ENCODE measurements at places on chromosomes 12 and 14.

DNA sequence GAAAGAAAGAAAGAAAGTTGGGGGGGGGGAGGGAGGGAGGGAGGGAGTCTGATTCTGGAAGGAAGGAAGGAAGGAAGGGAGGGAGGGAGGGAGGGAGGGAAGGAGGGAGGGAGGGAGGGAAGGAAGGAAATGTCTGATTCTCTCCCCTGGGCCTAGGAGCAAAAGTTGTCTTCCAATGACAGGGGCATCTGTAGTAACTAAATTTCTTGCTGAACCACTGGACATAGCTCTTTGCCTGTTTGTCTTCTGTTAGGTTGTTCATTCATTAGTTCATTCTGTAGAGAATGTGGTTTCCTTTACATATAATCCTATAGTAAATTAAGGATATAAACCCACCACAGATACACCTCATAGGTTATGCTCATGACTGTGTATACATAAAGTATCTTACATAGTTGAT is 59.9 kb downstream of the GPR68 start:
- DNase-seq: no peak

GRCh38 chr12:25825446-25825845 is 133.0 kb upstream of the RASSF8 start:
- no peak for DNase-seq

GRCh38 chr14:25537846-25538455 is 488.0 kb upstream of the STXBP6 start:
- no peak for DNase-seq

- DNase-seq: no peak
Measured at GRCh38 chr14:105838591-105839424, 312.4 kb downstream of the TMEM121 start.

GRCh38 chr12:3313066-3313465 is 177.9 kb upstream of the PRMT8 start:
- DNase-seq: peak; percentile 62

GRCh38 chr12:107798580-107798979 is 24.1 kb downstream of the ASCL4 start:
- no peak for DNase-seq

GRCh38 chr14:102863381-102863780 is 59.1 kb upstream of the AMN start:
- DNase-seq: no peak

GRCh38 chr14:55915456-55915855 is 202.8 kb upstream of the PELI2 start:
- DNase-seq: no peak

DNA sequence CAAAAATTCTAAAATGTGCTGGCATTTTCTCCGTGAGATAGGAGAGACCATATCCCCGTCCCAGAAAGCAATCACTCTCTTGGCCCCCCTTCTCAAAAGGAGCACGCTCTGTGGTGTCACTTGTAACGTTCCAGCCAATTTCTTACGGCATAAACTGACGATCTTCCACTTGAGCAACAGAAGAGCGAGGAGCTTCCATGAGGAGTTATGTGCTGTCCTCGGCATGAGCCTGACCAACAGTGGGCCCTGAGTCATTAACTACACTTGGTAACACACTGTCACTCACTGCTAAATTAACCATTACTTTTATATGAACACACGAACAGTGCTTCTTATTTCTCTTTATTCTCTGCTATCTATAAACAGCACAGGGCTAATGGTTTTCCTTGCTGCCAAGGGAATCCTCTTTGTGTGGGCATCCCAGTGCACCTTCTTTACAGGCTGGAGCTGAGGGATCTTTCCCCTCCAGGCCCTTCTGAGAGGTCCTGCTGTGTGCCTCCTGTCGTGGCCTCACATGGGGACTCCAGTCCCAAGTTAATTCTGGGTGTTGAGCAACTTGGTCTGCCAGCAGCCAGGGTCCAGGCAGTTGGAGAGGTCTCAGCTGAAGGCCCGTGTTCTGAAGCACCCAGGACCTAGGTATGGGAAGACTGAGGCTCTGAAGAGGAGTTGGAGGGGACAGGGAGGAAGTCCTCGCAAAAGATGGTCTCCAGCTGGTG is 9.4 kb downstream of the SLC6A13 start:
- DNase-seq: no peak

- no peak for DNase-seq
Measured at GRCh38 chr12:113470871-113471618, 626 bp downstream of the LHX5 start.

DNA sequence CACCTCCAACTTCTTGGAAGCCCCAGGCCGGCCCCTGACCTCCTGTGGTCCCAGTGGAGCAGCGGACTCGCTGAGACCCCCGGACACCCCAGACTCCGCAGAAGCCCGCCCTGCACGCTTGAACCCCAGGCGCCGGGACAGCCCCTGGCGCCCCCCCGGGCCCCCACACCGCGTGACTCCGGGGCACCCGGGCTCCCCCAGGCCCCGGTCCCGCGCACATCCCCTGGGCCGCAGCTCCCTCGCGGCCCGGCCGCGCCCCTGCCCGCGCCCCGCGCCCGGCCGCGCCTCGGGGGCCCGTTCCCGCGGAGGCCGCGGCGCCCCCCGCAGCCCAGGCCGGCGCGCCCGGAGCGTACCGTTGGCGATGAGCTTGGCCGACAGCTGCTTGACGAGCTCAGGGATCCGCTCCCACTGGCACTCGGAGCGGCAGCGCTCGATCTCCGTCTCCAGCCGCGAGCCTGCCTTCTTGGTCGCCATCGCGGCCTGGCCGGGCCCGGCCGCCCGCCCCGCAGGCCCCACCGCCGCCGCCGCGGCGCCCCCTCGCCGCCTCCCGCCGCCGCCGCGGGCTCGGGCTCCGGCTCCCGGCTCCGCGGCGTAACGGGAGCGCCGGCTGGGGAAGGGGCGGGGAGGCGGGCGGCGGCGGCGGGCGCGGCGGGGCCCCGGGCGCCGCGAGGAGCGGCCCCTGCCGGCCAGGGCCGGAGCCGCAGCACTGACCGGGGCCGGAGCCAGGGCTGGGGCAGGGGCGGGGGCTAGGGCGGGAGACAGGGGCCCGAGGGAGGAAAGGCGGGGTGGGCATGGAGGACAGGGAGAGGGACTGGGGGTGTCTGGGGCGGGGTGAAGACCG is at the start of gene TTC7B:
TSS of gene TTC7B (minus strand) at position 609 of the 841 bp plus-strand sequence. CDS start at position 474, 135 bp downstream.
- peak; percentile 40 for DNase-seq

DNA sequence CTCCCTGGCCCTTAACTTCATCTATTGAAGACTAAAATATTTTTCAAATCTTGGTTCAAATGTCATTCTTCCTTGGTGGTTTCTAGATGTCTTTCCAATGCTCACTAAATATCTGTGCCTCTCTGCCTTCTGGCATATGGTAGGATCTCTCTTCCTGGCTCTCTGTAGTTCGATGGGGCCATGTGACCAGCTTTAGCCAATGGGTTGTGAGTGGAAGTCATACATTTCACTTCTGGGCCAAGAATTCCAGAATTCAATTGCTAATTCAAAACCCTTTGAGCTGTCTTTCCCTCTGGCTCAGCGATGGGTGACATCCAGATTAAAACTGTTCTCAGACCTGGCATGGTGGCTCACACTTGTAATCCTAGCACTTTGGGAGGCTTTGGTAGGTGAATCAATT is 25.8 kb upstream of the CTDSP2 start:
- DNase-seq: no peak

DNA sequence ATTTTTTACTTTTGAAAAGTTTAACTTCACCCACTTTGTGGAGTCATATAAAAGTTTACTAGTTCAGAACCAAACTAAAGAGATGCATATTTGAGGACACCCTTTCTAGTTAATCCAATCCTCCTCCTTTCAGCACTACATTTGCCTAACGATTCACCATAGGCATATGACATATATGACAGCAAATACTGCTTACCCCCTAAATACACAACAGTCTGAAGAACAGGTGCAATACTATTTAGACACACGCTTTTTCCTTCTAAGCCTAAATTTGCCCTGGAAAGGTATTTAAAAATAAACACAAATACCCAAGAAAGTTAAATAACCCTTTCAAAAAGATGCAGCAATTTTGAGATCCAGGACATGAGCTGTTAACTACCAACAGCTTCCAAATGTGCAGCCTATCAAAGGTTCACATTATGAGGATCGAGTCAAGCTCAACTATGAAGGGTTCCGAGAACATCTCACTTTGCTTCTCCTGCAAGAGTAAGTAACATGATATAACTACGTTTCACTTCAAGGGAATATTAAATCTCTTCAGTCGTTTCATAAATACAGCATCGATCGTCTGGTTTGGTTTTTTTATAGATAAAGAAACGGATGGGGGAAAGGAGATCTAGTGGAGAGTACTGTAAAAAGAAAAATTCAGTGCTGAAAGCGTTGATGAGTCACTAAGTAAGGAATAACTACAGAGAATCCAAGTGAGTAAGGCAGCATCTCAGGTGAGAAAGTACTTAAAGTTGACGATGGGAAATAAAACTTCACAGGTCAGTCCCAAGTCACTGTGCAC is 677 bp upstream of the AP4S1 start:
- DNase-seq: no peak

GRCh38 chr12:6970096-6970527 is 352 bp downstream of the PHB2 start:
- no peak for DNase-seq

DNA sequence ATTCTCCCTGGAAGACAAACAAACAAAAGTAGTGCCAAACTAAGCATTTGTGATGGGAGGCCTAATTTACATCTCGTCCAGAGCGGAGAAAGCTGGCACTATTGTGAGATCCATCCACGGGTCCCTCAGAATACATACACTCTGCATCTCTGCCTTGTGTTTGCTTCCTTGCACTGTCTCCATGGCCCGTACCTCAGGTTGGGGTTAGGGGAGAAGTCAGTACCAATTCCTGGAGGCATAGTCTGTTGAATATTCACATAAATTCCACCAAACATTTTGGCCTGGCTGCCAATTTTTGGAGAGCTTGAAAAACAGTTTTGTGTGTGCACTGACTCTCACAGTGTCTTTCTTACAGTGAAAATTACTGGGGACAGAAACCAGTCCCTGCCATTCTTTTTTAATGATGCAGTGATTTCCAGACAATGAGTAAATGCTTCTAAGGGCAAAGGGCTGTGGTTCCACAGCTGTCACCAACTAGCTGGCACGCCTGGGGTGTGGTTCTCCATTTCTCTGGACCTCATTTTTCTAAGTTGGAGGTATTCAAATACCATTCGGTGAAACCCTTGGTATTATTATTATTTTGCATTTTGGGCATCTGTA is 119.7 kb upstream of the HIF1A start:
- peak; percentile 84 for DNase-seq

GRCh38 chr14:28571636-28572035 is 195.0 kb upstream of the FOXG1 start:
- DNase-seq: peak; percentile 32

DNA sequence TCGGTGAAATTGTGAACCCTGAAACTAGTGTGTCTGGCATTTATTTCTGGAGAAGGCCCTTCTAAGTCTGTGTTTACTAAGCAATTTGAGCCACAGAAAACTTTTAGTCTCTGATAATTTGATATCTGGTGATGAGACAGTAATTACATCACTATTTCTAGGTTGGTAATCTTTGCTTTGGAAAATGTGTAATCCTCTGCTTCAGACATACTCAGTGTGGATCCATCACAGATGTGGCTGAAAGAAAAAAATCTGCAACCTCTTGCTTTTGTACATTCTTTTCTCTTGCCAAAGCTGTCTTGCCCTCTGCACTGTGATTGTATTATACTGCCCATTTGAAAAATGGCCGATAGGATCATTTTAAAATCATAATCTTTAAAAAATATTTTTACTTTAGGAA is 78.1 kb downstream of the PELI2 start:
- peak; percentile 74 for DNase-seq

- DNase-seq: peak; percentile 49
Measured at GRCh38 chr12:64944966-64945365, 120.5 kb downstream of the TBC1D30 start.

DNA sequence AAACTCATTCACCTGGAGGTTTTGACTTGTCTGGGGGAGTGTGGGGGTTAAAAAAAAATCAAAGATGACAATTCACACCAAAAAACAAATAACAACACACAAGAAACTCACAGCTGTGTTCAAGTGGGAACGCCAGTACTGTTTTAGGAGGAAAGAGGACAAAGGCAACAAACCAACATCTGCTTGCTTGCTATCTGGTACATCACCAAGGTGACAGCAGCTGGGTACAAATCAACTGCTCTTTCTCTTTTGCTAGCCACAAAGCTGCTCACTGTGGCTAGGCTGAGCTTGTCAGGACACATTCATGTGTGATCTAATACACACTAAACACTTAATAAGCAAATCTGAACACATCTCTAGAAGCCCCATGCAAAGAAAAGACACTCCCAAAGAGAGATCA is 128.0 kb upstream of the RAP1B start:
- DNase-seq: peak; percentile 20

DNA sequence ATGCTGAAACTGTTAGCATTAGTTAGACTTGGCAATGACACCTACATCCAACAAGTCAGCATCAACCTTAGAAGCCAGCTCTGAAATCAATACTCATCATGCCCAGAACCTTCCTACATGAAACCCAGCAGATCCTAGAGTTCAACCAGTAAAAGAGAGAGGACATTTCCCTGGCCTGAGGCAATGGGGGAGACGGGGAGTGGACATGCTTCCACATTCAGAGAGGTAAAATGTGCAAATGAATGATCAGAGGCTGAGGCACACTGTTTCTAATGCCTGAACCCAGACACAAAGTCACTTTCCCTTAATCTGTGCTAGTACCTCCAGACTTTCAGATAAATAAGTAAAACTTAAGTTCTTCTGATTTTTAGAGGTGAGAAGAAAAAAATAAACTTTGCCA is 34.5 kb downstream of the ERO1A start:
- no peak for DNase-seq

DNA sequence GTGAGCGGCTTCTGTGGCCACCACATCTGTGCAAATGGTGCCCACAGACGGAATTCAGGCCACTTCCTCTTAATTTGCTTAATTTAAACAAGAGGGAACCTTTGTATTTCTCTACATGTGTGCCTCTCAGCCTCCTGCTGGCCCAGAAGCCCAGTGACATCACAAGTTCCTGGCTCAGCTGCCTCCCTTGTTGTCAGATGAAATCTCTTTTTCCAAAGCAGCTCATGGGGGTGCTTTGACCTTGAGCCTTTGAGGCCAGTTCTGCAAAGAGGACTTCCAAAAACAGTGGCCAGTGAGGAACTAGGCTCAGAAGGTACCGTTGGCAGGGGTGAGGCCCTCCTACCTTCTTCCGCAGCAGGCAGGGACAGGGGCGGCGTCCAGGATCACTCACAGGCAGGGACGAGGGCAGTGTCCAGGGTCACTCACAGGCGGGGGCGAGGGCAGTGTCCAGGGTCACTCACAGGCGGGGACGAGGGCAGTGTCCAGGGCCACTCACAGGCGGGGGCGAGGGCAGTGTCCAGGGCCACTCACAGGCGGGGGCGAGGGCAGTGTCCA is 35.0 kb upstream of the GALNT9 start:
- DNase-seq: no peak

All from LHCN-M2 (cell line).